Activated CD4-positive, alpha-beta T cell treated with anti-CD3 and anti-CD28 coated beads, Interleukin-10, Interleukin-2, amounts not matched to agents 100 ng/mL and 50 ng/mL, durations not matched to agents 16 hours and 8 hours (primary cell): ENCODE measurements at places on chromosomes 1 and 21.

- no peak for DNase-seq
Measured at GRCh38 chr1:15332525-15332924, 77.2 kb upstream of the EFHD2 start.

GRCh38 chr1:26986658-26987057 lies 6.8 kb upstream of the TRNP1 start:
- no peak for DNase-seq

DNA sequence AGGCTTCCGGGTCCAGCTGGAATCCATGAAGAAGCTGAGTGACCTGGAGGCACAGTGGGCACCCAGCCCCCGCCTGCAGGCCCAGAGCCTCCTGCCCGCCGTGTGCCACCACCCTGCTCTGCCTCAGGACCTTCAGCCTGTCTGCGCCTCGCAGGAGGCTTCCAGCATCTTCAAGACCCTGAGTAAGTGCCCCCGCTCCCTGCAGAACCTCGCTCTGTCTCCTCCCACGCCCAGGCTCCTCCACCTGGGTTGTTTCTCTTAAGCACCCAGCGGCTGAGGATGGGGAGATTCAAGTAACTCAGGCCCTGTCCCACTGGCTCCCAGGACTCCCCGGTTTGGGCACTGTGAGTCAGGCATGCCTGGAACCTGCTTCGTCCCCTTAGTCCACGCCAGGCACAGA lies 1.5 kb downstream of the GUCA2B start:
- no peak for DNase-seq

DNA sequence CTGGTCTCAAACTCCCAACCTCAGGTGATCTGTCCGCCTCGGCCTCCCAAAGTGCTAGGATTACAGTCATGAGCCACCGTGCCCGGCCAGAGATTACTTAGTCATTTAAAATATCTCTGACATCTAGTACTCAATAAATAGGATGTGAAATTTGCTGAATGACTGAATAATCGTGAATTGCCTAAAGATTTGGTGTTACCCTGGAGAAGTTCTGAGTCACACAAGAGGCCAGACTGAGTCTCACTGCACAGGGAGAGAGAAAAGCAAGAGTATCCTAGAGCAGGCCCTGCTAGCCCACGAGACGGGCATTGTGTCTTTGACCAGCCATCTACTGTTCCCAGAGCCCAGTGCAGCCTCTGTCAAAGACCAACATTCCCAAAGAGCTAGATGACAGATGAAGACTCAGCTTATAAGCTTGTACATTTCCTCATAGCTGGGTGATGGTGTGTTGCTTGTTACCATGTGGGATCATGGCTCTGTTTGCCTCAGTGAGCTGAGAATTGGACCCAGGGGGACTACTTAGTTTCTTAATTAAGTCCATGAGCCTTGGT lies 5.6 kb upstream of the EIF4G3 start:
- DNase-seq = no peak

- peak; percentile 68 for DNase-seq
Measured at GRCh38 chr1:233790662-233791371, 113.7 kb upstream of the SLC35F3 start.

DNA sequence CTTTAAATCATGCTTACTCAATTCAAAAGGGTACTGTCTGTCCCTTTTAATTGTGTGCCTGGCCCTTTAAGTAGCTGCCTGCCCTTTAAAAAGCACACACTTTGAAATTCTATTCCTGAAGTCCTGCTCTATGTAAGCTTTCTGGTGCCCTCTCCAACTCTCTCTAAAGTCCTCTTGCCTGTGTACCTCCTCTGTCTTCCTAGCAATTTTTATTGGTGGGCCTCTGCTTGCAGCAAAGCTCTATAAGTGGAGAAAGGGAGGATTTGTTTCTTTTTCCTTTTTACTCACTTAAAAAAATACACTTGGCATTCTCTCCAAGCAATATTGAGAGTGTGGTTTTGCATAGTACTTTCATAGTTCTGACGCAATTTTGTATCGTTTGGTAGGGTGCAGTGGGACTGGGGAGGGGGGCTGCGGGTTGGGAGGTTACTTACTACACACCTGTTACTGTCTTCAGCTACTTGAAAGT lies 135.4 kb downstream of the LMO4 start:
- DNase-seq = peak; percentile 24

- peak; percentile 51 for DNase-seq
Measured at GRCh38 chr1:175209493-175209921, 16.9 kb upstream of the KIAA0040 start.

- DNase-seq = peak; percentile 55
Measured at GRCh38 chr1:171188388-171189266, 3.5 kb downstream of the FMO2 start.

- DNase-seq = no peak
Measured at GRCh38 chr1:107344268-107344760, 203.5 kb downstream of the NTNG1 start.

GRCh38 chr1:164703463-164703862 lies 144.5 kb downstream of the PBX1 start:
- no peak for DNase-seq

- no peak for DNase-seq
Measured at GRCh38 chr1:197908716-197909220, 6.3 kb downstream of the C1orf53 start.

- DNase-seq = peak; percentile 99
Measured at GRCh38 chr1:2412395-2412772, at the start of gene PEX10. Gene PEX10 (minus strand): TSS chr1:2412564. CDS start chr1:2412502, 62 bp downstream.

DNA sequence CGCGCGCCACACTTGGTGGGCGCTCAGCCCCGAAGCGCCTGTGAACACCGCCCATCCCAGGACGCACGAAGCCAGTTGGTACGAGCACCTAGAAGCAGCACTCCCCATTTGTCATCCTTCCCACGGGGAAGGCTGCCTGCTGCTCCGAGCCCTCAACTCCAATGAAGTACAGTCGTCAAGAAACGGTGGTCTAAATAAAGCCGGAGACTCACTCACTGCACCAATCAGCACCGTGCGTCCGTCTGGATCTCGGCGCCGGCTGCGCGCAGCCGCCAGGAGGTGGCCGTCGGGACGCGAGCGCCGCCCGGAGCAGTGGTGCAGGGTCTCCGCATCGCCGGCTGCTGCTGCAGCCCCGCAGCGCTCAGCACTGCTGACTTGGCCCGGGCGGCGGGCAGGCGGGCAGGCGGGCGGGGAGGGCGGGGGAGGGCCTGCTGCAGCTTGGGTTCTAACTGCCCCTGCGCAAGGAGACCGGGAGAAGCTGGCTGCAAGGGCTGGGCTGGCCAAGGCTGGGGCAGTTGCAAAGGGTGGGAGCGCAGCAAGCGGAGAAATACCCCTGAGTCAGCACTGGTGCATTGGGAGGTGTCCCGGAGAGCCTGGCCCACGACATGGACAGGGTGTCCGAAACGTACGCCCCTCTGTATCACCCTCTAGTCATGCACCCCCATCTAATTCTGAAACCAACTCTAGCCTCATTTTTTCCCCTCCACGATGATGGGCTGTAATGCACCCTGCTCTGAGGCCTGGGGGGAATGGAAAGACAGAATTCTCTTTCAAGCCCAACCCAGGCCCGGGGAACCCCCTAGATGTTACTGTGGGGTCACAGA lies 35.8 kb upstream of the H6PD start:
- DNase-seq = no peak

GRCh38 chr1:31936278-31936980 lies 1.7 kb downstream of the PTP4A2 start:
- peak; percentile 72 for DNase-seq

DNA sequence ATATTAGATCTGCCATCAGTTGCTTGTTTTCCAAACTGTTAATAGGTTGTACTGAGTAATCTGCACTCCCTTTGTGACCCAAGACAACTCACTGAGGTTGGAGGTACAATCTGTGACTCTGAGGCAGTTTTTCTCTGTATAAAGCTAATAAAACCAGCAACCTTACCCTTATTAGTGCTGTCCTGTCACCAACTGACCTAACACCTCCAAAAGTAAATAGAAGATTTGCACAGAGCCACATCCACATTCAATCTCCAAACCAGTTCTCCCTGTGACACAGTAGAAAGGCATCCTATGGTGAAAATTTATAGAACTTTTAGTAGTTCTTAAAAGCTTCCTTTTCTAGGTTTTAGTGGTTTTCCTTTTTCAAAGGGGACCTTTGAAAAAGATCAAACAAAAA lies 140.4 kb upstream of the ADGRL2 start:
- no peak for DNase-seq

- DNase-seq = no peak
Measured at GRCh38 chr1:75097654-75098053, 36.5 kb upstream of the LHX8 start.

- no peak for DNase-seq
Measured at GRCh38 chr1:163672976-163673758, 351.4 kb downstream of the NUF2 start.

DNA sequence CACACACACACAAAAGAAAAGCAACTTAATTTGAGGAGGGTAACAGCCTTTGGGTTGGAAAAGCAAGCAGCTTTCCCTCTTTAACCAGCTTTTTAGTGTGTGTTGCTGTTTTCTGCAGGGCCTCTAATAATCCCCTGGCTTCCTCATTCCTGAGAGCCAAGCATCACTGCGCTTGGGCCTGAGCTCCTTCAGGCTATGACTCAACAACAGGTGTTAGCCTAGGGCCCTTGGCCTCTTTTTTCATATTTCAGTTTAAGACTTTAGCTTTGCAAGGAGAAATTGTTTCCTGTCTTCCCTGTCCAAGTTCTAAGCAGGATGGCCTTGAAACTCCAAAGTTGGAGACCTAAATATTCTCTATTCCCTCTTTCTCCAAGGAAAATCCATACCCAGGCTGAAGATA lies 26.2 kb upstream of the SNX27 start:
- no peak for DNase-seq

GRCh38 chr1:236140705-236141446 lies 1.5 kb upstream of the GPR137B start:
- DNase-seq = no peak

- DNase-seq = no peak
Measured at GRCh38 chr21:42524341-42525028, 10.8 kb downstream of the SLC37A1 start.

DNA sequence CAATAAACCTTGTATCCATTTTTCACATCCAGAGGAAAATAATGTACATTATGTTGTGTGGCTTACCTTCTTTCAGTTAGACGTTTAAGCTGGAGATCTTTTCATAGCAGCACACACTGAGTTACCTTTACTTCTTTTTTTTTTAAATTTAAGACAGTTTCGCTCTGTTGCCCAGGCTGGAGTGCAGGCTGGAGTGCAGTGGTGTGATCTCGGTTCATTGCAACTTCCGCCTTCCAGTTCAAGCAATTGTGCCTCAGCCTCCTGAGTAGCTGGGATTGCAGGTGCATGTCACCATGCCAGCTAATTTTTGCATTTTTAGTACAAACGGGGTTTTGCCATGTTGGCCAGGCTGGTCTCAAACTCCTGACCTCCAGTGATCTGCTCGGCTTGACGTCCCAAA lies 7.4 kb upstream of the CAMTA1 start:
- no peak for DNase-seq

DNA sequence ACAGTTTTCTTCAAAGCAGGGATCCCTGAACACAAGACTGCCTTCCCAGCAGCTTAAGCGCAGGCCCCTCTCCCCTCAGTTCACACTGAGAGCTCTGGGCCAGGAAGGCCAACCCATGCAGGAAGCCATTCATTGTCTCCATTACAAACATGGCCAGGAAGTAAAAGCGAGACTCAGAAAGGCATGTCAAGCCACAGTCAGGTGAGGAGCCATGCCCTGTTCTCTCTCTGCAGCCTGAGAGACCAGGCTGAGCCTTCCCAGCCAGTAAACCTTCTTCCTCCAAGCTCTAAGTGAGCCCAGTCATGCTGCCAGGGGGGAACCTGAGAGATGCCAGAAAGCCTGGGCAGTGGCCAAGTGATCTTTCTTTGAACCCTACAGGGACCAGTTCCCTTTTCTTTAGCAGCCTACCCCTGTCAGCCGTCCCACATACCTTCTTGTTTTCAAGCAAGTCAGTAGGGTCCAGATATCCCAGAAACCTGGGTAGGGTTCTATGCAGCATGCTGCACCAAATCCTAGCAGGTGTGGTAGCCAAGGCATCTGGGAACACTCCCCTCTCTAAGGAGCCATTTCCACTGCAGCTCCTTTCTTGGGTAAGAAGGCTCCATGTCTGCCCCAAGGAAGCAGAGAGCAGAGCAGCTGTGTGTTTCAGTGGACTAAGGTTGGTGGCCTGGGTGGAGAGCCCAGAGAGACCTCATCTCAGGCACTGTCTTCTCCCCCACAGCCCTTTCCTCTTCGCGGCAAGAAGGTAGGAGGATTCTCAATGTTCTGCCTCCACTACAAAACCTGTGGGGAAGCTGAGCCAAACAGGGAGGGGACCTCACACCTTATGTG lies 977 bp downstream of the TRAF3IP3 start:
- DNase-seq = peak; percentile 74

GRCh38 chr1:23537296-23537973 lies 6.4 kb upstream of the E2F2 start:
- DNase-seq = no peak

- no peak for DNase-seq
Measured at GRCh38 chr1:201555593-201555945, 16.6 kb downstream of the NAV1 start.

GRCh38 chr1:112937070-112937469 lies 18.9 kb downstream of the SLC16A1 start:
- peak; percentile 25 for DNase-seq

DNA sequence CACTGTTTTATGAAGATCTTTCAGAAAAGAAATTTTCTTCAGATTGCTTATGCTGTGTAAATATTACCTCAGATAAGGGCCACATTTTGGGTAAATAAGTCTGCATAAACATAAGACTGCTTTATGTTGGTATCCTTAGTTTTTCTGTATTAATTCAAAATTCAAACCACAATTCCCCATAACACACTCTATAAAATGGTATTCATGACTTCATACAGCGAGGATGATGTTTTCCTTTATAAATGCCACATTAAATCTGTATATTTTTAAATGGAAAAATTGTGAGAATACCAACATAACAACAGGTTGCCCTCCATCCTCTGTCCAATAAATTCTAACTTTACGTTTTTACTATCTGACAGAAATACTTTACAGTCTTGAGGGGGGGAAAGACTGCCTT lies 248.7 kb upstream of the CXADR start:
- no peak for DNase-seq

GRCh38 chr1:222691016-222691415 lies 21.3 kb downstream of the AIDA start:
- no peak for DNase-seq

GRCh38 chr21:36545776-36546511 lies 66.0 kb upstream of the CLDN14 start:
- no peak for DNase-seq

GRCh38 chr1:57013522-57013921 lies 47.7 kb upstream of the C8B start:
- no peak for DNase-seq

GRCh38 chr1:64691626-64692025 lies 53.2 kb upstream of the RAVER2 start:
- DNase-seq = peak; percentile 49

GRCh38 chr1:116353155-116353554 lies 19.9 kb upstream of the ATP1A1 start:
- no peak for DNase-seq

- DNase-seq = no peak
Measured at GRCh38 chr1:60388092-60388987, 314.8 kb upstream of the C1orf87 start.

GRCh38 chr1:84944767-84945486 lies 51.9 kb upstream of the LPAR3 start:
- peak; percentile 92 for DNase-seq

DNA sequence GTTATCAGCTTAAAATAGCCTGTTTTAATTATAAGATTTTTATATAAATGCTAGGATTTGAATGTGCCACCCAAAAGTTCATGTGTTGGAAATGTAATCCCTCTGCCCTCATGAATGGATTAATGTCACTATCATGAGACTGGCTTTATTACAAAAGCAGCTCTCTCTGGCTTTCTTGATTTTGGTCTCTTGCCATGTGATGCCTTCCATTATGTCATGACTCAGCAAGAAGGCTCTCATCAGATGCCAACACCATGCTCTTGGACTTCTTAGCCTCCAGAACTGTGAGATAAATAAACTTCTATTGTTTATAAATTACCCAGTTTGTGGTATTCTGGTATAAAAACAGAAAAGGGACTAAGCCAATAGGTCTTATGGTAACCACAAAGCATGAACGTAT lies 6.9 kb upstream of the PRSS38 start:
- no peak for DNase-seq
